AG08395 (cell line): ENCODE measurements at places on chromosomes 7 and 10.

DNA sequence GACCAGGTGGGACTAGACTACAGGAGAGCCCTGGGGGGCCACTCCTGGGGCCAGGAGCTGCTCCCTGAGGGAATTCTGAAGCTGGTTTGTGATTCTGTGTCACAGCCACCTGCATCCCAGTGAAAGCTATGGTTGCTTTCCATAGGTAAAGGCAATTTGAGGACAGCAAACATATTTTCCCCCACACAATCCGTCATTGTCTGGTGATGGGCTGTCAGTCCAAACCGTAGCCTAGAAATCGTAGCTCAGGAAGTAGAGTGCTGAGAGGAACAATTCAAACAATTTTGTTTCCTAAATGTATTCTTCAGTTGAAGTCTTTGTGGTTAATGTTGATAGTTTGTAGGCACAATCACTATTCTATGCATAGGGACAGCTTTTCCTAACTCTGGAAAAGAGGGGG lies 106.0 kb upstream of the INSYN2A start:
- DNase-seq, result no peak

GRCh38 chr10:106705681-106706100 lies 458.8 kb downstream of the SORCS1 start:
- DNase-seq, result peak; percentile 43

GRCh38 chr10:42754155-42755027 lies 28.2 kb upstream of the BMS1 start:
- peak; percentile 22 for DNase-seq

DNA sequence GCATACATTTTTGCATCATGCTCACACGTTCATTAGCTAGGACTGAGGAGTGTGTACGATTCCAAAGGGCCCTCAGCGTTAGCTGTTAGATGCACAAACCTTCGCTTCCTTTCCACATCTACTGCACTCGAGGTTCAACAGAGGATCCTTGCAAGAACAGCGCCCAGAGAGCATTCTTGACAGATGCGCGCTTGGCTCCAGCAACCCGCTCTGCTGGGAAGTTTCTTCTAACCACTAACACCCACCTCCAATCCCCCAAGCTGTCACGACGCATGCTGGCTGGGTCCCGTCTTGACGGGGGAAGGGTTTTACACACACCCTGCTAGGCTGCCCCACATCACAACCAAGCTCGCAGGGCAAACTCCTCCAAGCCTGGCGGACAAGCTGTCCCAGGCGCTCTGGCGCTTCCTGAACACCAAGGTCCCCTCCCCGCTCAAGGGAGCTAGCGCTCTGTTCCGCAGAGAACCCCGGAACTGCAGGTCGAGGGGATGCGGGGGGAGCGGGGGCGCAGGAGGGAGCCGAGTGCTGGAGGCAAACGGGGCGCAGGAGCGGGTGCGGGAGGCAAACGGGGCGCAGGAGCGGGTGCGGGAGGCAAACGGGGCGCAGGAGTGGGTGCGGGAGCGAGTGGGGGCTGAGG lies 653 bp upstream of the ADRB1 start:
- DNase-seq, result peak; percentile 28

DNA sequence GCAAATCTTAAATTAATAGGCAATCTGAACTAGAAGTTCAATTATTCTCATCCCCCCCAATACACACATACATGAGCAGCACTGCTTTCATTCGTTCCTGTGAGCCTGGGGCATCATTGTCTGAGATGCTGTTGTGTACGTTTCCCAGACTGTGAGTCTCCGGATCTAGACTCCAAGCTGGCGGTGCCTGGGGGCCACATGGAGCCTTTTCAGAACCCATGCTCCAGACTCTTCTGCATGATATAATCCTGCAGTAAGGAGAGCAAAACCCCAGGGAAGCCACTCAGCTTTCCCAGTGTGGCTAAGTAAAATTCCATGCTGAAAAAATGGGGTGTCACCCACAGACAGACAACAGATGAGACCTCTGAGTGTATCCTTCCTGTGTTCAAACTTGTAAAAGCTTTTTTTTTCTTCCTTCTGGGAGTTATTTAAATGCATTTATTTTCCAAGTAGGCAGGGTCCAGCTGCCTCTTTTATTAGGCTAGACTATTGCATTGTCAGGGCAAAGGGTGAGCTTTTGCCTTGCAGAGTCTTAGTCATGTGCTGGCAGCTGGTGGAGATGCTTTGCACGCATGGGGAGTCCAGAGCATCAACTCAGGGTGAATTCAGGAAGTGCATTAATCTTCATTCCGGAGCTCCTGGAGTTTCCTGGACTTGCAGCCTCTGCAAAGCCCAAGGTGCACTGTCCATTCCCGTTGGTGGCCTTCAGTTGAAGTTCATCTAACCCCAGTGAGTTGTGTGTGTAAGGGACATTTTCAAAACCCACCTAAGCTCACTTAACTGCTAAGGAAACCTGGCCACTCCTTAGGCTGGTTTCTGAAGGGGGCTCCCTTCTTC lies 185.7 kb upstream of the ADO start:
- DNase-seq, result peak; percentile 88

DNA sequence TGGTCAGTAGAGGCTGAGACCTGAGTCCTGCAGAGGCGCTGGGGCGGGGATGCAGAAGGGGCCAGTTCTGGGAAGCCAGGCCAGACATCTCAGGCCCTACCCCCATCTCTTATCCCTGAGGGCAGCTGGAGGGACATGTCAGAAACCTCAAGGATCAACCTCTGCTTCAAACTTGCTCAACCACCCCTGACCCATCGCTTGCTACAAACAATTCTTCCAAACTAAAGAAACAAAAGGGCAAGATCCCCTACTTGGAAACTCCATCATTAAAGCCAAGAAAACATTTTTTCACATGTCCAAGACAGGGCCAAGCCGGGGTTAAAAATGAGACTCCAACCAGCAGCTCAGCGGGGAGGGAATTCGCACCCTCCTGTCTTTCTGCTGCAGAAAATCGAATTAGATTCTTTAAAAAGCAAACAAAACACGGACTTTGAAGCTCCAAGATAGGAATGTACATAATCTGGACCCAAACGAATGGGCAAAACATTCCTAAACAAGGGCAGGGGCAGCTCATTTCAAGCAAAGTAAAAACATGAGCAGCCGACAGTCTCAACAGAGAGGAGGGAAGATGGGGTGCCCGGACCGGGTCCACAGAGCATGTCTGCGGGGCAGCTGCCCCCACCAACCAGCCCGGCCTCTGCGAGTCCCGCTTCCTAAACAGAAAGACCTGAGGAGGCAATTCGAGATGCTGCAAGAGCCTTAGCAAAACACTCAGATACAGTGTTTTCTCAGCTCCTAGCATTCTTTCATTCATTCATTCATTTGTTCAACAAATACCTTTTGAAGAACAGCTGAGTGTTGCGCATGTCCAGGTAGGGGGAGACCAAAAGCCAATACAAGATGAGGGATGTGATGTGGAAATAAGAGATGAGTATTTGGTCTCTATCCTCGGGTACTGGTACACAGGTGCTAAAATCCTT lies 44.8 kb downstream of the CHST15 start:
- no peak for DNase-seq

GRCh38 chr10:94003488-94003887 lies 9.8 kb downstream of the PLCE1 start:
- no peak for DNase-seq

DNA sequence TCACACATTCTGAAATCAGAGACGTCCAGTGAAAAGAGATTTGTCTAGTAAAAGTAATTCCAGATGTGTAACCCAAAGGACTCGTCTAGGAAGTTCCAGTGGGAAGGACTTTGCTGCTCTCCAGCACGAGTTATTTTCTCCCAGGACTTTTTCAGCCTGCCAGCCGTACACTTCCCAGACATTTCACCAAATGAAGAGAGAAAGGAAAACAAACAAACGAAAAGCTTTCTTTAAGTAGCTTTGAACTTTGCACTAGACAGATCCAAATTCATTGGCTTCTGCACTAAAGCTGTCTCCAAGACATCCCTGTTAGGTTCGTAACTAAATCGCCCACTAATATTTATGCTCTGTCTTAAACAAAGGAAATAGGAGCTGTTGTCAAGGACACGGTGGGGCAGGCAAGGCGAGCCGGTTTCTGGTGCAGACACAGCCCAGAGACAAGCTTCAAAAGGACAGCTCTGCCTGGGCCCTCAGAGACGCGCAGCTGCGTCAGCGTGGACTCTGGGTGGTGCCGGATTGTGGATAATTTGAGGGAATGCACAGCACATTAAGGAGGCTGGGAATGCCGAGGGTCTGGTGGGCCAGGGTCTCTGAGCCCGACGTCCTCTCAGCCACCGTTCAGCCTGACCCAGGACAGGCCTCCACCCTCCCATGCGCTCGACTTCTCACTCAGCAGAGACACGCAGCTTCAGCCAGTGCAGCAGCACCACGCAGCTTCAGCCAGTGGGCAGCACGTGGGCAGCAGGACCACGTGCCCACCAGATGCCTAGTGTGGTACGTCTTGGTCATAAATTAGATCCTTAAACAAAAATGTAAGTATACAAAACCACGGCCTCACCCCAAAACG lies 64.1 kb upstream of the INSIG1 start:
- peak; percentile 38 for DNase-seq

- DNase-seq, result no peak
Measured at GRCh38 chr7:46525876-46526275, 604.8 kb upstream of the IGFBP3 start.

- DNase-seq, result no peak
Measured at GRCh38 chr7:157519798-157520244, 183.0 kb downstream of the DNAJB6 start.

DNA sequence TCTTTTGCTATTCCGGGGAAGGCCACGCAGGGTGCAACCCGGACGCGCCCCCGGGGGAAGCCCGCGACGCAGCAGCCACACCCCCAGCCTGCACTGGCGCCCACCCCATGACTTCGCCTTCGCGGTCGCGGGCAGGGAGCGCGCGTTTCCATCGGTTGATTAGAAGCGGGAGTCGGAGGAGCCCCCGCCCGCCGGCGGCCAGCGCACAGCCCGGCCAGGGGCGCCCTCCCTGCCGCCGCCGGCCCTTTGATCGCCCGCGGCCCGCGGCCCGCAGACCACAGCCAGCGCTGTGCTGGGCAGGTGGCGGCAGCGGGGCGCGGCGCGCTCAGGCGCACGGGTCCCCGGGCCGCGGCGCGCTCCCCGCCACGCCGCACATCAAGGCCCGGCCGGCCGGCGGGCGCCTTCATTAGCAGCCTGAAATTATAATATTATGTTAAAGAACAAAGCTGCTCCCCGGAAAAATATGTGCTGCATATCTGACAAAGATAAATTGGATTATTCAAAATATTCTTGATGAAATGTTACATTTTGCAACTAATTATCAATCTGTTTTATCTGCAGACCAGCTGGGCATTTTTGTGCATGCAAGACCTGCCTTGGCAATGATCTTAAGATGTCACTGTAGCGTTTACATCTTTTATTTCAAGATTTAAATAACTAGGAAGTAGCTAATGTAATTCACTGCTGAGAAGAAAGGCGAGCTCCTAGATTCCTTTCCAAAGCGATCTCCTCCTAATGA lies 160.7 kb upstream of the MKI67 start:
- no peak for DNase-seq

DNA sequence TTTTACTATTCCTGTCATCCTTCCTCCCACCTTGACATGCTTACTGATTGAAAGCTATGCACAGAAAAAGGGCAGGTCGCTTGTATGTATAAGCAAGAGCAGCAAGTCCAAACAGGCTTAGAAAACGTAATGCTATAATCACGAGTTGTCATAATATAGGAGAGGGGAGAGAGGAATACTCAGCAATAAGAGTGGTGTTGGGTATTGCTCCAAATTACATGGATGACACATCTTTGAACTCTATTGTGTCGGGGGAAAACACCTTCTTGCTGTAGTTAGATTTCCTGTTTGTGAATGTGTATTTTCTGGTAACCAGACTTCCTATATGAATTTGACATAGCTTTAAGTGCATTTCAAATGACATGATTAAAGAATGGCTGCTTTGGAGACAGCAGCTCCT lies 7.5 kb downstream of the MET start:
- no peak for DNase-seq

DNA sequence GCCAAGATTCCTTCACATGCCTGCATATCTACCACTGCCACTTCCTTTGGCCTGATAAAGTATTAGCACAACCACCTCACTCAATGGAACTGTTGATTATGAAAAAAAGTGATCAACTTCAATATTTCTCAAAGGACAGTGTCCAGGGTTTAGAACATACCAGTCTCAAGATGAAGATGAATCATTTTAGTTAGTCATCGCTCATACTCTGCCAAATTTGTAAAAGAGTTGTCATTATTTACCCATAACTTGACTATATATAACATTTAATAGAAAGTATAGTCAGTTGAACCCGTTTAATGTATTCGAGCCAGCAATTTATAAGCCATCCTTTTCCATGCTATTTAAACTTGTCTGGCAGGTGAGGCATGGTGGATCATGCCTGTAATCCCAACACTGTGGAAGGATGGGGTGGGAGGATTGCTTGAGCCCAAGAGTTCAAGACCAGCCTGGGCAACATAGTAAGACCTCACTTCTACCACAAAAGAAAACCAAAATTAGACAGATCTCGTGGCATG lies 33.2 kb downstream of the SPAM1 start:
- no peak for DNase-seq

DNA sequence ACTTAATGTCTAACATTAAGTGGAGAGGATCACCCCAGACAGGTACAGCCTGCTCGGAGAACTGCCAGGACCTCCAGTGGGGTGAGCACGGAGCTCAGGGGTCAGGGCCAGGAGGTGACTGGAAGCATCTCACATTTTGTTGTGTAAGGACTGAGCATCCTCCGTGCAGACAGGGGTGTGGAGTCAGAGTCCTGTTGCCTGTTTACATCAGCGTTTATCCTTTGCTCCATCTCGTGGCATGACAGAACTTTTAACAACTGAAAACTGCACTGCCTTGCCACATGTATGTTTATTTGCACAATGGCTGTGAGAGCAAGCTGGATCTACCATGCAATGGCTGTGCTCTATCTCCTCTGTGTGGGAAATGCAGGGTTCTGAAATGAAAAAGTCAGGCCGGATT lies 175.4 kb upstream of the AKR1E2 start:
- DNase-seq, result peak; percentile 71
